ENCODE measurements at places on chromosomes 1 and 21.
A peak's percentile ranks its signal among the peaks of the same experiment; 100 is the strongest.

DNA sequence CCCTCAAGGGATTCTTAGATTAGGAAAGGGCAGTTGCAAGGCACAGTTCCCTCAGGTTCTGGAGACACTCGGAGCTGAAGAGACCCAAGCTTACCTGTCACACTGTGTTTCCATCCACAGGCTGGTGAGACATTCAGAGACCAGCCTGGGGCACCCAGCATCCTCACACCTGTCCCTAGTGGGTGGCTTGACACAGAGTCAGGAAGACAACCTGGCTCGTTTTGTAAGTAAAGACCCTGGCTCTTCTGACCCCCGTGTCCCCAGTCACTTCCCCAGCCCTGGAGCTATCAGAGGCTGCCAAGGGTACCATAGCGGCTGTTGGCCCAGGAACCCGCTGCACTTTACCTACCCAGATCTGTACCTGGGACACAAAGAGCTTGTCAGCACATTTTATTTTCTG, 409.8 kb downstream of the MATN1 start:
- no peaks in the 10 kb centered on the region for H3K4me1 ChIP-seq
- no peaks in the 10 kb centered on the region for H3K36me3 ChIP-seq
- no peak overlapping the region for H3K4me3 ChIP-seq

DNA sequence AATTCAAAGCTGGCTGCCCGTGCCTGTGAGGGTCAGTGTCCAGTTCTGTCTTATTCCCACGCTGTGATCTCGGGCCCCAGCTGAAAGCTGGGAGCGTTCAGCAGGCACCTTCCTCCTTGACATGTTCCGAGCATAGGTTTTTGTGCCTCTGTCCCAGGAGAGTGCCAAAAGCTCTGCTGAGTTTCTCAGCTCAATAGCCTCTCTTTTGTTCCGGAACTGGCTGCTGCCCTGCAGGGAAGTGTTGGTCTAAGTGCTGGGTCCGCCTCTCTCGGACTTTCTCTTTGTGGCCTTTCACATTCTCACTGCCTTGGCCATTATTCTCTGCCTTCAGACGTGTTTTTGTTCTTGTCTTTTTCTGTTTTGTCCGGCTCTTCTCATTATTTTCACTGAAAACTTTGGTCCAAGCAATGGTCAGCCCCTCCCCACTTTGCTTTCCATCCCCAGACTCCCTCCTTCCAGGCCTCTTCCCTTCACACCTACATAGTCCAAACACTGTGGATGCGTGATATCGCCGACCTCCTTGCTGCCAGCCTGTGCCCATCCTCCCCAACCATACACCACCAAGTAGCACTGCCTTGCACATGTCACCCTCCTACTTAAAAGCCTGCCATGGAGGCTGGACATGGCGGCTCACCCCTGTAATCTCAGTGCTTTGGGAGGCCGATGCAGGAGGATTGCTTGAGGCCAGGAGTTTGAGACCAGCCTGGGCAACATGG, 233.8 kb downstream of the RHOU start:
- no peaks in the 10 kb centered on the region for H3K36me3 ChIP-seq
- H3K4me1 ChIP-seq: peaks cover 8% of the 10 kb centered on the region
- peak; percentile 55 for DNase-seq
- H3K4me3 ChIP-seq: no peak overlapping the region
- no peak overlapping the region for H3K27ac ChIP-seq

- H3K4me1 ChIP-seq: no peaks in the 10 kb centered on the region
- H3K27ac ChIP-seq: no peak overlapping the region
- H3K27me3 ChIP-seq: no peaks in the 10 kb centered on the region
These were observed 6.2 kb upstream of the ERICH3 start for GRCh38 chr1:74679811-74680210.

DNA sequence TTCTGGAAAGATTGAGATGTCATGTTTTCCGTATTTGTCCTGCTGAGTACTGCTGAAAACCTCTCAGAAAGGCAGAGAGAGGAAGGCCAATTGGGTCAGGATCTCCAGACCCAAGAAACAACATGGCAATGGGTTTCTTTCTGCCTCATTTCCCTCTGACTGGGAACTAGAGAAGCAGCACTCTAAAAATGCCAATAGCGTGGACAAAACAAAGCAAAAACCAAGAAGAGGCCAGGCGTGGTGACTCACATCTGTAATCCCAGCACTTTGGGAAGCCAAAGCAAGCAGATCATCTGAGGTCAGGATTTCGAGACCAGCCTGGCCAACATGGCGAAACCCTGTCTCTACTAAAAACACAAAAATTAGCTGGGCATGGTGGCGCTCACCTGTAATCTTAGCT, 18.3 kb downstream of the TNFRSF9 start:
- no peaks in the 10 kb centered on the region for H3K4me1 ChIP-seq
- no peaks in the 10 kb centered on the region for H3K36me3 ChIP-seq
- DNase-seq: no peak
- H3K27me3 ChIP-seq: no peaks in the 10 kb centered on the region

DNA sequence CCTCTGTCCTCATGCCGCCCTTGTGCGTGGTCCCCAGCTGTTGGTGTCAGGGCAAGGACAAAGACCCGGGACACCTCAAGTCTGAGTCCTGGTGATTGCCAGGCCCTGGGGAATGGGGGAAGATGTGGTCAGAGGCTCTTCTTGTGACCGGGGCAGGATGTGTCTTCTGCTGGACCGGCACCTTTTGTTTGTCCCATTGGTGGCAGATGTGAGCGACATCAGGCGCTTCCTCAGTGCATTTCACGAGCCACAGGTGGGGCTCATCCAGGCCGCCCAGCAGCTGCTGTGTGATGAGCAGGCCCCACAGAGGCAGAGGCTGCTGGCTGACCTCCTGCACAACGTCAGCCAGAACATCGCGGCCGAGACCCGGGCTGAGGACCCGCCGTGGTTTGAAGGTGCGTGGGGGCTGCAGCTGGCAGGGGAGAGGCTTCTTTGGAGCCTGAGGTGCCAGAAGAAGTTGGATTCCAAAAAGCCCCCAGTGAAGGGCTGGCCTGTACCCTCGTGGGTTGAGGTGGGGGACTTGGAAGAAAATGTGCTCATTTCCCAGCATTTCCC, 8.4 kb downstream of the DFFB start:
- no peaks in the 10 kb centered on the region for H3K27me3 ChIP-seq
- H3K4me1 ChIP-seq: no peaks in the 10 kb centered on the region
- peaks cover 27% of the 10 kb centered on the region for H3K36me3 ChIP-seq
- H3K4me3 ChIP-seq: no peak overlapping the region
- no peak for DNase-seq

- no peaks in the 10 kb centered on the region for H3K36me3 ChIP-seq
- H3K4me1 ChIP-seq: no peaks in the 10 kb centered on the region
- no peaks in the 10 kb centered on the region for H3K27me3 ChIP-seq
- H3K27ac ChIP-seq: no peak overlapping the region
- DNase-seq: no peak
- no peak overlapping the region for H3K4me3 ChIP-seq
These were observed 54.6 kb downstream of the STXBP3 start for GRCh38 chr1:108801101-108801500.

DNA sequence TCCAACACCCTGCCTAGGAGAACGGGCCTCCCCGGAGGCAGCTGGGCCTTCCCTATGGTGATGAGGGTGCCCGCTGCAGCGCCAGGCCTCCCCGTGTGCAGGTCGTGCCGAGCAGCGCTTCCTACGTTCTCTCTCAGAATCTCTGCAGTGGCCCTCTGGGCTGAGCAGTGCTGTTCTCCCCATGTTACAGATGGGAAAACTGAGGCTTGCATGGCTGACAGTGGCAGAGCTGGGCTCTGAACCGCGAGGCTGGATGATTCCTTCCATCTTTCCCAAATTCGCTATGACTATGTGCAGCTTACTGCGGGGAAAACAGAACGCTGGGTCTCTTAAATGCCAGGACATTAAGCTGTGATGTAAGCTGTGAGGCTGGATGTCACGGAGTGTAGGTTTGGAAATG, 8.9 kb downstream of the KLHL21 start:
- H3K27ac ChIP-seq: no peak overlapping the region
- no peak overlapping the region for H3K4me3 ChIP-seq
- no peak for DNase-seq
- no peaks in the 10 kb centered on the region for H3K36me3 ChIP-seq
- H3K4me1 ChIP-seq: peaks cover 79% of the 10 kb centered on the region
- H3K27me3 ChIP-seq: no peaks in the 10 kb centered on the region

GRCh38 chr1:23217421-23218115, at the start of gene HTR1D:
Gene HTR1D (minus strand): TSS chr1:23217502. CDS start chr1:23194219, 23,283 bp downstream.
- H3K36me3 ChIP-seq: no peaks in the 10 kb centered on the region
- peak within 1 kb of the TSS; percentile 36 for H3K4me3 ChIP-seq
- H3K4me1 ChIP-seq: peaks cover 14% of the 10 kb centered on the region
- DNase-seq: no peak

- no peak overlapping the region for H3K27ac ChIP-seq
- H3K36me3 ChIP-seq: no peaks in the 10 kb centered on the region
- H3K4me3 ChIP-seq: no peak overlapping the region
These were observed 99.1 kb downstream of the BEND5 start for GRCh38 chr1:48677306-48678287.
